Globus pallidus (tissue), 1 donor: ENCODE measurements at places on chromosomes 3 and 15.

GRCh38 chr3:24843955-24844354 is 349.3 kb upstream of the THRB start:
- DNase-seq = no peak

DNA sequence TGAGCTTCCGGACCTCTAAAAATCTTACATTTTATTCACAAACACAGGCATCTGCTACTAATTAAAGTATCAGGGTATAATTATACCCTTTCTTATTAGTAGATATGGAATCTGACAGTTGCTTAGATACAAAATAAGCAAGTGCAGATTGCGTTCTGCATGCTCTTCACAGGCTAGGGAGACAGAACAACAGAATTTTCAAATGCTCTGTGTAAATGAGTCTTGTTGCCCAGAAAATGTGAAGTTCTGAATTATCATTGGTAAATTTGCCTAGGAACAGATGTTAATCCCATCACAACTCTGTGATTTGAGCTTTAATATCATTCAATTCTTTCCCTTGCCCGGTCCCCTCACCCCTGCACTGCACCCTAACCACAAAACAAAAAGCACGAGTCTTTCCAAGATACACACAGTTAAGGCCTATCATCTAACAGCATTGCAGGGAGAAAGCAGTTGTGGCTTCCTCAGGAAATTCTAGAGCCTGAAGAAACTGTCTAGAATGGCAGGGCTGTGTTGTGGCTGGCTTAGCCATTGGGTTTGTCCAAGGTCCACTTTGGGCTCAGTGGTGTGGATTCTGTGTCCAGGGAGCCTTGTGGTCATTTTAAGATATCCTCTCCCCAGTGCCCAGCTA is 119.8 kb downstream of the PDCD6IP start:
- no peak for DNase-seq

GRCh38 chr3:86990734-86991481 is at the start of gene VGLL3:
Gene VGLL3 (minus strand): TSS chr3:86991149. CDS start chr3:86990743, 406 bp downstream.
- DNase-seq = peak; percentile 8

- DNase-seq = no peak
These were observed 532.3 kb upstream of the SUCLG2 start for GRCh38 chr3:68186733-68187132.

- peak; percentile 78 for DNase-seq
These were observed 356.2 kb downstream of the OCA2 start for GRCh38 chr15:27742751-27743477.

- peak; percentile 49 for DNase-seq
These were observed at the start of gene SLC38A3 for GRCh38 chr3:50204804-50205412. Gene SLC38A3 (plus strand): TSS chr3:50205271. CDS start chr3:50214200, 8,929 bp downstream.

DNA sequence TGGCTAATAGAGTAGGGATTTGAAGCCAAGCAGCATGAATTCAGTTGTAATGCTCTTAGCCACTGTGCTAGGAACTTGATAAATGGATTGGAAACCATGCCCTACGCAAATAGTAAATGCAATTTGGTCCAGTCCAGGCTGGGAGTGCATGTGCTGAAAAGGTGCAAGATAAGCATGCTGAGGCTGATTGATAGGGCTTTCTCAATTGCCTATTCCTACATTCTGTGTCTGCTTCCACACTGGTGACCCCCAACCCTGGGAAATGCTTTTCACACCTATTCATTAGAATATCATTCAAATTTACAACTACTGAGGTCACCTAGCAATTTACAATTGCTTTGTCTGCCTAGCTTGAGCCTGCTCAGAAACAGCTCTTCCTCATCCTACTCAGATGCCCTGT is 84.7 kb upstream of the SLC25A36 start:
- DNase-seq = no peak

- DNase-seq = no peak
These were observed 40.8 kb downstream of the PPM1L start for GRCh38 chr3:160796813-160797164.

DNA sequence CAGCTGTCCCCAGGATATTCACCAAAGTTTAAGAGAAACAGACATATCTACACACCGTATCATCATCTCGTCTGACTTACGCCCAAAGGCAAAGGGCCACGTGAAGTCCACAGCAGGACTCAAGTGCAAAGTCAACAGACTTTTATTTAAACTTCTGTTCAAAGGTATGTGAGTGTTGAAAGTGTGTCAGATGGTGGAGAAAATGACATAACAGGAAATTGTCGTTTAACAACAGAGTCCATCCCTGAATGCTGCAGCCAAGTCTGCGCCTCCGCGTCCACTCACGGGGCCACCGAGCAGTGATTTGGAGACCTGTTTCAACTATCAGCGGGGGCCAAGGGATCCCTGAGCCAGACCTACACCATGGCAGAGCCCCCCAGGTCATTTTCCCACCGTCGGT is 165.6 kb downstream of the XXYLT1 start:
- no peak for DNase-seq

GRCh38 chr3:25478964-25479726 is 51.1 kb downstream of the RARB start:
- DNase-seq = no peak

DNA sequence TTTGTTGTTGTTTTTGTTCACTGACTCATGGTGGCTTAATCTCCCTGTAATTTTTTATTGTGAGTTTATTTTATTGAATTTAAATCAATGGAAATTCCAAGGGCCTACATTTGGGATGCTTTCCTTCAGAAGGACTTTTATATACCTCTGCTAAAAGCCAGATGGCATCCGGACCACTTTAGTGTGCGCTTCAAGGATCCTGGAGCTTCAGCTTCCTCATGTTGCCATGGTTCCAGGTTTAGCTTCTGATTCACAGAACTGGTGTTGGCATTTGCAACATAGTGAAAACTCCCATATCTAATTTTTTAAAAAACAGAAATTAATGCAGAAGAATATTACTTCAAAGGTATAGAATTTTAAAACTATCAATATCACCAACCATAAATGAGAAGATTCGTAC is 8.5 kb upstream of the HACD2 start:
- DNase-seq = no peak

DNA sequence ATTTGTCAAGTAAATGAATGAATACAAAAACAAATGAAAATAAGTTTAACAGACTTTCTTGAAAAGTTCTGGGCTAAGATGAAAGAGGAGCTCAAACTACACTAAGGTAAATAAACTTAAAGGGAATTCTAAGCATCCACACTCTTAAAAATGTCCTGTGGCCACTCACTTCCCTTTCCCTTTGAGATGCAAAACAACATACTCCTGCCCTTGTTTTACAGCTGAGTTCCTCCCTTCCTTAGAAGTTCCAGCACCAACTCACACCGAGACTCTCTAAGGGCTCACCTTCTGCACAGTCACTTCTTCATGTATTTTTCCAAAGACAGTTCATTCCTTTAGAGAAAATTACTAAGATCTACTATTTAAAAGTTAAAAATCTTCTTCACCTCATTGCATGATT is 123.3 kb upstream of the CMC1 start:
- no peak for DNase-seq

DNA sequence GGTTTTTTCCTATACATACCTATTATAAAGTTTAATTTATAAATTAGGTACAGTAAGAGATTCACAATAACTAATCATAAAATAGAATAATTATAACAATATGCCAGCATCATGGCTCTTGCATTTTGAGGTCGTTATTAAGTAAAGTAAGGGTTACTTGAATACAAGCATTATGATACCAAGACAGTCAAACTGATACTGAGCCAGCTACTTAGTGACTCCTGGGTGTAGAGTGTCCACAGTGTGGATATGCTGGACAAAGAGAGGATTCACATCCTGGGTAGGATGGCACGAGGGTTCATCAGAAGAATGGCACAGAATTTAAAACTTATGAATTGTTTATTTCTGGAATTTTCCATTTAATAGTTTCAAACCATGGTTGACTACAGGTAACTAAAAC is 157.2 kb upstream of the IL12A start:
- no peak for DNase-seq

DNA sequence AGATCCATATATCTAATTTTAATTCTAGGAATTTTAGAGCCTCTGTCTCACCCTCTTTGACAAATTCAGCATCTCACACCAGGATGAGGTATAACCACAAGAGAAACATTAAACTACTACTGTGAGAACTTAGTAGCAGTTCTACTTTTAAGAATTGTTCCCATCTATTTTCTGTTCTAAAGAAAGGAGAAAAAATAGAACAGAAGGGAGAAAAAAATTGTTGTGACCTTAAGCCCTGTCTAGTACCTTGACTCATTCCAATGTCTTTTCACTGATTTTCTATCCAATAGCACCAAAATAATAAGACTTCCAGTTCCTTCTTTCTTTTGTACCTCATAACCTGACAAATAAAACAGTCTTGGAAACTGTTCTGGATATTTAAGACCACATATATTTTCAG is 37.0 kb downstream of the FRMD5 start:
- DNase-seq = no peak

DNA sequence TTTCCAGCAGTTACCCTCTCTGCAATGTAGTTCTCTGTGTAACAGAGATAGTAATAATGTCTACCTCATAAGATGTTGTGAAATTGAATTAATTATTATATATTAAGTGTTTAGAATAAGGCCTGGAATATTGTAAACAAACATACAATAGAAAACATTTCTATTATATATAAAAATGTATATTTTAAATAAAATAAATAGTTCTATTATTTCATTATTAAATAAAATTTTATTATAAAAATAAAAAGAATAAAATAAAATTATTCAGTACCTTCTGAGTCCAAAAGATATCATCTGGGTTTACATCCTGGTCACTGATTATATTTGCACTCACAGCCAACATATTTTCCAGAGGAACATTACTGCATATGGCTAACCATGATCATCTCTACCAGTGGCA is 135.4 kb downstream of the LRRC3B start:
- DNase-seq = no peak

GRCh38 chr15:45586601-45587094 is 531 bp upstream of the BLOC1S6 start:
- DNase-seq = no peak

GRCh38 chr3:69865925-69866679 is 126.8 kb downstream of the MITF start:
- no peak for DNase-seq

DNA sequence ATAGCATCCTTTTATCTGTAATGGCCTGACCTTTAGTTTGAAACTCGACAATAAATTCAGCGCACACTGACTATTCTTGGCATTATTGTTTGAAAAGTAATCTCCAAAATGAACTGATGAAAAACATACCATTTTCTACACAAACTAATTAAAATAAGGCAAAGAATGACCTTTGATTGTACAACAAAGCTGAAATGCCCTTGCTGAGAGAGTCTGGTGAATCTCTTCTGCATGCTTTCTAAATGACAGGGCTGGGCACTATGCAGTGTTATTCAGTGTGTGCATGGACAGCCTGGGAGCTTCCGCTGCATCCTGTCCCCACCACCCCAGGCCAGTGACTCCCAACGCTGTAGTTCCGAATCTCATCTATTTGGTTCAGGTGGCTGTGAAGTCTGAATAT is 530.8 kb downstream of the FOXP1 start:
- DNase-seq = no peak

GRCh38 chr15:26879706-26880105 is 12.8 kb downstream of the GABRA5 start:
- no peak for DNase-seq

DNA sequence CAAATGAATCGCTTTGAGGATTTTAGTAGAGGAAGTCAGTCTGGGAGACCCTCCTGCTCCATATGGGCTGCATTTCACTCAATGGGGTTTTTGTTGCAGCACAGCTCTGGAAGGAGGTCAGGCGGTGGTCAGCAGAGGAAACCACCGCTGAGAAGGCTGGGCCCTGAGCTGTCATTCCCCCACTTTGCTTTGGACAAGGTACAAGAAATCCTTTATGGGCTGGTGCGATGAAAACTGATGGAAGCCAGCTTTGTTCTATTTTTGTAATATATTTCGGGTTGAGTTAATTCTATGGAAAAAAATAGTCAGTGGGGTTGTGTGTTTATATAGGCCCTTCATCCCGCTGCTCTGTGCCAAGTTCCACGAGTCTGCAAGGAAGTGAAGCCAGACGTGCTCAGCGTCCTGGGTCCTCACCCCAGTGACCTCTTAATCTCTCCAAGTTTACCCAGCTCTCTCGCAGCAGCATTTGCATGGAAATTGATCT is 157.1 kb upstream of the TMC3 start:
- no peak for DNase-seq

DNA sequence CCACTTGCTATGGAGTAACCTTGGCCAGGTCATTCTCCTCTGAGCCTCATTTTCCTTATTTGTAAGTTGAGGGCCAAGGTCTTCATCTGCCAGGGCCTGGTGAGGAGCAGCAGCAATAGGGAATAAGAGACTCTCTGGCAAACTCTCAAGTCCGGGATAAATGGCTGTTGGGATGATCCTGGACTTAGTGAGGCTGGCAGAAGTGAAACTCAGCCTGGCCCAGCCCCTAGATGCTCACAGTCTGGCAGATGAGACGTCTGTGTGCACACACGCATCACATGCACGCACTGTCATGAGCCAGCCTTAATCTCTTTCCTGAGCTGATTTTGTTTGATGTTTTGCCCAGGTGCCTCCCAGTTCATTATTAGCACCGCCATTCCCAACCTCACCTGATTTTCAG is 26.8 kb downstream of the SLC6A6 start:
- DNase-seq = no peak

DNA sequence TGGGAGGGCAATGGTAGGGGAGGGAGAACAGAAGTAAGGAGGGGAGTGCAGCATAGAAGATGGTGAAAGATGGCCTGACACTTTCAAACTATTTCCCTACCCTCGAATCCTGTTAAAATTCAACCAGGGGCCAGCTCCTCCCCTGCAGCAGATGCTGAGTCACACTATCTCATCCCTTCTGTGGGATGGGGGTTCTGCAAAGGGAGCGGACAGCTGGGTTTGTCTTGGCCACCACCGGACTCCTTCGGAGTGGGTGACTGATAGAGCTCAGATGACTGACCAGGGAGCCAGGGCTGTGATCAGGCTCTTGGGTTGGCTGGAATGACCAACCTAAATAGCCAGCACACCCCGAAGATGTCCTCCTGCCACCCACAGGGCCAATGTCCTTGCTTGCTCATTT is 33.6 kb upstream of the TMCC1 start:
- no peak for DNase-seq

DNA sequence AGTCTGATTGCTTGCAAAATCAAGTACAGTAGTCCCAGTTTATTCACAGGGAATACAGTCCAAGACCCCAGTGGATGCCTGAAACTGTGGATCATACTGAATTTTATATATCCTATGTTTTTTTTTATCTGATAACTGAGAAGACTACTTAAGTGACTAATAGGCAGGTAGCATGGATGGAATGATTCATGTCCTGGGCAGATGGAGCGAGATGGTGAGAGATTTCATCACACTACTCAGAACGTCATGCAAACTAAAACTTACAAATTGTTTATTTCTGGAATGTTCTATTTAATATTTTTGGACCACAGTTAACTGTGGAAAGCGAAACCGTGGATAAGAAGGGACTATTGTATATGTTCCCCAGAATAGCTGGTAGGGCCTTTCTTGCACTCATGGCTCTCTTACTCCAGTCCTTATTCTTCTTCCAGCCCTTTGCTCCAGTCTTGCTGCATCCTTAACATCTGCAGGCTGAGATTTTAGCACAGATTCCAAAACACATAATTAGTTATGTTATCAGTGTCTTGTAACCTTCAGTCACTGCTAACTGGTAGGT is 290.0 kb downstream of the ADAMTSL3 start:
- DNase-seq = no peak
